ENCODE measurements at places on chromosomes 5 and 9.

DNA sequence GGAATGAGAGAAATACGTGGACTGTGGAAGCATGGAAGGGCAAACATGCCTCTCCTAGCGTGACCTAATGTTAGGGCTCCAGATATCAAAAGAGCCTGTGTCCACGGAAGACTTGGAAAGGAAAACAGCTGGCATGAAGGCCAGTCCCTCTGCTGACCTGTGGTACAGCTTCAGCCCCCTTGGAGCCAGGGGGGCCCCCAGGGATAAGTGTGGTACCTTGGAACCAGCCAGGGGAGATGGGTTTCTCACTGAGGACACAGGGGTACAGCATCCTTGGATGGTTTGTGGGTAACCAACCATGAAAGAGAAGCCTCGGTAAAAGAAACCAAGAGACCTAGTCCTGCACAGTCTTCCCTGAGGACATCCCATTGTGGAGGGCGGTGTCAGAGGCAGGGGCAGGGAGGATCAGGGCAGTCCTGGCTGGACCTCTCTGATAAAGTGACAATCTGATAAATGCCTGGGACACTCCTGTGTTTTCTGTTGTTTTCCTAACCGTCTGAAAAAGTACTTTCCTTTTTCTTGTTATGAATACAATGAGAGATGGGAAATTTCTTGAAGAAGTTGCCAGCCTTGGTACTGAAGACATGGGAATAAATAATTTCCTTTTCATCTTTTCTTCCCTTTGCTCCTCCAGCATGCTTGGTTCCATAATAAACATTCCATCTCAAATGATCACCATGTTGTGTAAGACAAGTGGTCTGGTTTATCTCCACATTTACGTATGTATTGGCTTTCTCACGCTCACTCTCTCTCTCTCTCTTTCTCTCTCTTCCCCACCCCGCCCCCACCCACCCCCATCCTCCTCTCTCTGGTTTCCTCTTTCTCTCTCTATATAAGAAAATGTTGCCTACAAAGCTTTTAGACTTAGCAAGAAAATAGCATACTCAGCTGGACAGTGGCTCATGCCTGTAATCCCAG lies 102.1 kb downstream of the SUSD1 start:
- no peak for DNase-seq

GRCh38 chr5:18329328-18329727 lies 695.1 kb downstream of the TAF11L14 start:
- no peak for DNase-seq

GRCh38 chr9:5485378-5486085 lies 24.8 kb upstream of the PDCD1LG2 start:
- DNase-seq: no peak

- DNase-seq: peak; percentile 13
Measured at GRCh38 chr9:88313364-88314220, 74.7 kb upstream of the SPIN1 start.

DNA sequence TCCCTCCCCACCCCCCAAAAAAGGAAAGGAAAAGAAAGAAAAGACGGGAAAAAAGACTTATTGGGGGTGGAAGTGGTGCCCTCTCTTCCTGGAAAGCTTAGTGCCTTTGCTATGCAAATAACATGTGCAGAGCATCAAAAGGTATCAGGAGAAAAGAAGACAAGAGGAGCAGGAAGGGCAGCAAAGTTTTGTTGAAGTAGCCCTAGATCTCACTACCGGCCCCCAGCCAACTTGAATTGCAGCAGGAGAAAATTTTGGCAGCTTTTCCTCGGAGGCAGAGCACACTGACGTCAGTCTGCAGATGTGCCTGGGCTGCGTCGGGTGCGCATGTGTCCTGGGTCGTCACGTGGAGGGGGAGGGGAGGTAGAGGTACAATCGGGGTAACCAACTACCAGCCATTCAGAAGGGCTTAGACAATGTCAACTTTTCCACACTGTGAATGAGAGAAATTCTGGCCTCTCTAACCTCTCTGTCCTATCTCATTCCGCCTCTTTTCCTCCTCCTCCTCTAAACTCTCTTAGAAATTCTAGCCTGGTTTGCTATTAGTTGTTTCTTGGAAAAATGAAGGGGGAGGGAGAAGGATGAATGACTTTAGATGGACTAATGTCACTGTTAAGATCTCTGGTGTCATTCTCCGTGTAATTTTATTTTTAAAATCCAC lies at the start of gene ADAMTS6:
Gene ADAMTS6 (minus strand): TSS at position 286 of the 661 bp plus-strand sequence. CDS start 8,247 bp downstream, outside the sequence.
- peak; percentile 55 for DNase-seq

DNA sequence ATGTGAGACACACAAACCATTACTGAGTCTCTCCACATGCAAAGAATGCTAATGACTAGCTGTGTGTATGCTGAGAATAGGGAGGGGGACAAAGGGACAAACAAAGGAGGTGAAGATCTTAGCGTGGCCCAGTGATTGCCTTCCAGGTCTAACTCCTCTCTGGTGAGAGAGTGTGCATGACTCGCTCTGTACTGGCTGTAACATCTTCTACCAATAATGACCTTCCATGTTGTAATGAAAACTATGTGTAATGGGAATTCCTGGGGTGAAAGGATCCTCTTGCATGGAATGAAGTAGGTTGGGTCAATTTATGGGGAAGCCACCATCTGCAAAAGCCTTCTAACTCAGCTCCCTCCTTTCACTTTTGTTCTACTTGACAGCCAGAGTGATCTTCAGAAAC lies 24.4 kb upstream of the GPR151 start:
- no peak for DNase-seq

- DNase-seq: peak; percentile 15
Measured at GRCh38 chr5:178114325-178115135, 1.2 kb downstream of the N4BP3 start.

DNA sequence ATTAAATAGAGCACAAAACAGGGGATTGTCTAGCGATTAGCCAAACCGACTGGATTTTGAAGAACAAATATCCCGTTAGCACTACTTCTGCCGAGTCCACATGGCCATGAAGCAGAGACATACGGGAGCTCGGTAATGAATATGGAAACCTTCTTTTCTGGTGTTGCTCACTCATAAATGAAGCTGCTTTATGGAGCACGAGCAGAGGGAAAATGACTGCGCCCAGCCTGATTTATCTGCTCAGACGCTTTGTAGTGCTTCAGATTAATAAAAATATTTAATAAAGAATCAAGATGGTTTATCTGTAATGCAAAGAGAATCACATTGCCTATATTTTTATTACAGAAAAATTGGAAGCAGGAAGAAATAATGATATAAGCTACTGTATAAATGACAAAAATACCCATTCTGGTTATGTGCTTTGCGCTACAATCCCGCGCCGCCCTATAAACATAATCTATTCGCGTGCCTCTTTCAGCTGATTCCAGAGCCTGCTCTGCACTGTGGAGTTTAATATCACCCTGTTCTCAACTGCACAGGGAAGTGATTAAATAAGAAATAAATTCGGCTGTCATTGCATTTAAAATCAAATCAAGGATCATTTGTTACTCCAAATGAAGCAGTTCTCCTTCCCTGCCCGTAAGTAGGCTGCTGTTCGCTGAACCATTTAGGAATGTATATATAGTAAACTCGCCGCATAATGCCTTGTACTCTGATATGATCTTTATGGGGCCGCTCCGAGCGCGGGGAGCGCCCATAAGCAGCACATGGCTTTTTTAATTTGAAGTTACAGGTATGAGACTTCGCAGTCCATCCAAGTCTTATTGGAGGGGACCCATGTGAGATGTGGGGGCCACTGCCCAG lies 22.3 kb upstream of the UBAC1 start:
- DNase-seq: no peak

GRCh38 chr5:137613554-137614265 lies 114.6 kb upstream of the SPOCK1 start:
- no peak for DNase-seq

Data from NCI-H82 (cell line).